ENCODE measurements at places on chromosomes 12 and 14.

DNA sequence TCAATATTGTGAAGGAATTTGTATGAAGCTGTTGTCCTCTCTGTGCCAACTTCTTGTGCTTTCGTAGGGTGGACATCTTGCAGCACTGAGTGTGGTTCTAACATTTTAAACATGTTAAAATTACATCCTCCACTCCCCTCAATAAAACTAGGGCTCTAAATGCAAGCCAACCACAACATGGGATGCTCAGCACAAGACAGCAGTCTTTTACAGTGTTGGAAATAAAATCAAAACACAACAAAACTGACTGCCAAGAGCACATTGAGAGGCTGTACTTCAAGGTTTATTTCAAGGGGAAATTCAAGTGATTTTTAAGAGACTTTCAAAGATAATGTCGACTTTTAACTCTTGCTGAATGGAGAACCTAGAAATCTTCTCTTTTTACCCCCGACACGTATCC lies 396.9 kb downstream of the TMTC2 start:
- DNase-seq: no peak

- no peak for DNase-seq
These were observed 80.5 kb downstream of the MED13L start for GRCh38 chr12:116196752-116197718.

DNA sequence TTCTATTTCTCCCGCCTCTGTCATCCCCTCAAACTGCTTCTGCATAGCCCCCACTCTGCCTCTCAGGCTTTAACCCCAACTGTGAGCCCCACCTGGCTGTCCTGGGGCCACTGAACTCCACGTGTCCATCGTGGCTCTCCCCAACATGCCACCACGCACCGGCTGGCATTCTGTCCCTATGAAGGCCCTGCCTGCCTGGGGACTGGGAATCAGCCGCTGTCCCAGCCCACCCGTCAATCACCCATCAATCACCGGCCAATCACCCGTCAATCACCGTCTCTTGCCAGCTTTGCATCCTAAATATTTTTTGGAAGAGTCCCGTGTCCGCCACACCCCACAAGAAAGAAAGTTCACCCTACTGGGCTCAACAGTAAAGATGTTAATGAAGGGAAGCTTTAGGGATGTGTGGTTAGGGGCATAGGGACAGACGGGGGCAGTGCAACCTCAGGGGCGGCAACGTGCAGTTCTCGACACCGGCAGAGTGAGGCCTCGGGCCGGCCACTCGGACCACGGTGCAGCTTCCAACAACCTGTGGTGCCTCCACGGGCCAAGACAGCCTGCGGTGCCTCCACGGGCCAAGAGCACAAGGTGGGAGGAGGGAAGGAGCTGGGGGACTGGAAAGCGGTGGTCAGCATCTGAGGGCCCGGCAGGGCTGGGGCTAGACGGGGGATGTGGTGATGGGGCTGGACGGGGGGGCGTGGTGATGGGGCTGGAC lies 85.6 kb downstream of the GALNT9 start:
- no peak for DNase-seq

DNA sequence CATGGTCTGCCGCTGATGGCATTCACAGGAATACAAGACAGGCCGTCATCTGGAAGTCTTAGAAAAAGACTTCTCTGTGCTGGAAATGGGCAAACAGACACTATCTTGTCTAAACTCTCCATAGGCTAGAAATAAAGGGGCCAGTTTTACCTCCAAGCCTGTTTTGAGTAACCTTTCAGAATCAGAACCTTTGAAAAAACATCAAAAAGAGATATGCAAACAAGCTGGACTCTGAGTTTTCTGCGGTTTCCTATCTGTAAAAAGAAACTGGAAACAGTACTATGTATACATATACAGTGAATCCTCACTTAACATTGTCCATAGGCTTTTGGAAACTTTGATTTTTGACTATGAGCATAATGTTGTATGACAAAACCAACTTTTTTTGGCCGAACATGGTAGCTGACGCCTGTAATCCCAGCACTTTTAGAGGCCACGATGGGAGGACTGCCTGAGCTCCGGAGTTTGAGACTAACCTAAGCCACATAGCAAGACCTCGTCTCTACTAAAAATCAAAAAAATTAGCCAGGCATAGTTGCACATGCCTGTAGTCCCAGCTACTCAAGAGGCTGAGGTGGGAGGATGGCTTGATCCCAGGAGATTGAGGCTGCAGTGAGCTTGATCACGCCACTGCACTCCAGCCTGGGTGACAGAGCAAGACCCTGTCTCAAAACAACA lies 92.9 kb upstream of the MAX start:
- no peak for DNase-seq

- DNase-seq: no peak
These were observed 156.1 kb downstream of the KICS2 start for GRCh38 chr12:64065881-64066451.

- DNase-seq: no peak
These were observed 142.0 kb downstream of the SEC23A start for GRCh38 chr14:38960946-38961531.

DNA sequence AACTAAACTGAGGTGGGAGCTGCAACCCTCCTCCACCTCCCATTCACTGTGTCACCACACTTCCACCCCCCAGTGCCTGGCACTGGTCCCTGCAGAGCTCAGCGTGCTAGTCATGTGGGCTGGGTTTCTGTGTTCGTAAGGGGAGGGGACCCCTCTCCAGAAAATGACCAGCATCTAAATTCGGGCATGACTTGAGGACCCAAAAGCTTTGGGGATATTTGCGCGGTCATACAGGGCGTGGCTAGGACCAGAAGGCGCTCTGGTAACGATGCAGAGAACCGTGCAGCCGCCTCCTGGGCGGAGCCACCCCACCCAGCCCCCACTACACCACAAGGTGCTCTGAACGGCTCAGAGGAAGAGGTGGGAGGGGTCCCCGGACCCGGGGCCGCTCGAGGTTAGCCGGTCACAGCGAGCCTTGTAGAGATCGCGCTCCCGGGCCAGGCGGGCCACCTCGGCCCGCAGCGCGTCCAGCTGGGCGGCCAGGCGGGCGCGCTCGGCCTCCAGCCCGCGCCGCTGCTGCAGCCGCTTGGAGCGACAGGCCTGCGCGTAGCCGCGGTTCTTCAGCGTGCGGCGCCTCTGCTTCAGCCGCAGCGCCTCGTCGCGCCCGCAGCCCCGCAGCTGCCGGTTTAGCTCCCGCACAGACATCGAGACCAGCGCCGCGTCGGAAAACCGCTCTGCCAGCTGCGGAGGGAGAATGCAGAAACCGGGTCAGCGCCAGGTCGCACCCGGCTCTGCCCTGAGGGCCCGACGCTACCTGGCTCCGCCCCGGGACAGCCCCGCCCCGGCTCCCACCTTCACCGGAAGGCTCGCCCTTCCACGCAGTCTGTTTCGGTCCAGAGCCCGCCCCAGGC lies 9.8 kb downstream of the CPNE6 start:
- peak; percentile 22 for DNase-seq

DNA sequence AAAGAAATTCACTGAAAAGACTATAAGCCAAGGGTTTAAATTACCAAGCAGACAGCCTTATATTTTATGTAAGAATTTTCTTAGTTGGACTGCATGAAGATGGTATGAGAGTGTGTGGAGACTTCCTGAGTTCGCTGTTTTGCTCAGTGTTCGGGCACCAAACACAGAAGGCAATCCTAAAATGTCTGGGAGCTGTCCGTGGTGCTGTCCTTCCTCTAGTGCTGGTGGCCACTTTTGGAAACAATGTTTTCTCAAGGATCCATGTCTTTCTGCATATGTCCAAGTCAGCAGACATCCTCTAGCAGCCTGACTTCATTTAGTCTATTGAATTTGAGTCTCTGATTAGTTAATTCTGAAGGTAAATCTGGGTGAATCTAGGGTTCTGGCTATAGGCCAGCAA lies 135.8 kb downstream of the SLC8A3 start:
- DNase-seq: no peak

GRCh38 chr14:76235628-76236027 lies 83.9 kb downstream of the GPATCH2L start:
- DNase-seq: no peak

GRCh38 chr14:85943192-85943591 lies 413.2 kb downstream of the FLRT2 start:
- peak; percentile 87 for DNase-seq

DNA sequence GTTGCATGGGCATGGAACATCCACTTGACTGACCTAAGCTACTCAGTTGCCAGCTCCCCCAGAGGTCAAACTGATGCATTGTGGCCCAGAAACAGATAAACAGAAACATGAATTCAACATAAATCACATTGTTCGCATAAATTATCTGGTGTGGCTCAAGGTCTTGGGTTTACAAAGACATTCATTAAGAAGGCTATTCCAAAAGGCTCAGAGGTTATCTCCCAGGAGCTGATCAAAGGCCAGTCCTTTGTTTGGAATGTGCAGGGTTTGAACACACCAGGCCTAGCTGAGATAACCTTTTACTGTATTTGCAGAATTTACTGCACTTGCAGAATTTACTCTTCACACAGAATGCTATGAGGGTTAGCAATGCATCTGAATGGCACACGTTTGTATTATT lies 96.4 kb upstream of the DCD start:
- no peak for DNase-seq

GRCh38 chr12:13371367-13371766 lies 174.8 kb downstream of the EMP1 start:
- DNase-seq: no peak

DNA sequence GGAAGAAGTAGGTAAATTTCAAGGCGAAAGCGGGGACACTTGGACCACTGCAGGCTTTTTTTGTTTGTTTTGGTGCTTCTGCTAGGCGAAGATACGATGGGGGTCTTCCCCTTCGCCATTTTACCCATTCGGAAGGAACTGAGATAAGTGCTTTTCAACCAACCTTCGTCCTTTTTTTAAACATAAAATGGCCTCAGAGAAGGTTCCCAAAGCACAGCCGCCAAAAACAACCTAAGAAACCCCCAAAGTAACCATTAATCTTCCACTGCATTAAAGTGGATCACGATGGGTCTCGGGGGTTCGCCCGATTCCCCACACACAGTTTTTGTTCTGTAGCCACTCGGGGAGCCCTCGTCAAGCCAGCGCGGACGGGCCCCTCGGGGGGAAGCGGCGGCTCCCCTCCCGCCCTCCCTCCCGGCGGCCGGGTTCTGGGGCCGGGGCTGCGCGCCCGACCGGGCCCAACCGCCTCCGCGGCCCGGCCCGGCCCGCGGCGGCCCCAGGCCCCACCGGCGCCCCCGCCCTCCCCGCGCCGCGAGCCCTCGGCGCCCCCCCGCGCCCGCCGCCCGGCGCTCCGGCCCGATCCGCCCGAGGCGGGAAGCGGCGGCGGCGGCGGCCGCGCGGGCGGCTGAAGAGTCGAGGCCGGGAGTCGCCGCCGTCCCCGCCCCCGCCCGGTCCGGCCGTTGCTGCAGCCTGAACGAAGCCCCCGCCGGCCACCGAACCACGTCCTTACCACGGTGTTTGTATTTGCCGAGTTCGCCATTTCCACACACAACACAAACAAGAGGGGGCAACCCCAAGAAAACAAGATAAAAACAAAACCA lies 790 bp downstream of the GTF2A1 start:
- DNase-seq: peak; percentile 57

- no peak for DNase-seq
These were observed 11.4 kb downstream of the AGAP2 start for GRCh38 chr12:57726884-57727757.

GRCh38 chr14:54776361-54777001 lies 126.1 kb downstream of the GCH1 start:
- peak; percentile 81 for DNase-seq

- DNase-seq: no peak
These were observed 61.9 kb downstream of the ESR2 start for GRCh38 chr14:64232095-64232838.

DNA sequence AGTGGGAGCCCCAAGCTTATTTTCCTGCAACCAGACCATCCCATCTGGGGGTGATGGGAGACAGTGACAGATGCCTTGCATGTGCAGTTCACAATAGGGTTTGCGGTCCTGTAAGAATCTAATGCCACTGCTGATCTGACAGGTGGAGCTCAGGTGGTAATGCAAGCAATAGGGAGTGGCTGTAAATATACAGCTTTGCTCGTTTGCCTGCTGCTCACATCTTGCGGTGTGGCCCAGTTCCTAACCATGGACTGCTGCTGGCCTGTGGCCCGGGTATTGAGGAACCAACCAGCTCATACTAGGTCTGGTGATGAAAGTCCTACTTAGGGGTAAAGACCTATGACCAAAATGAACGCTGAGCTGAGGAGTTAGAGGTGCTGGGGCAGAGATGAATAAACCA lies 36.1 kb upstream of the CCDC88C start:
- DNase-seq: no peak

DNA sequence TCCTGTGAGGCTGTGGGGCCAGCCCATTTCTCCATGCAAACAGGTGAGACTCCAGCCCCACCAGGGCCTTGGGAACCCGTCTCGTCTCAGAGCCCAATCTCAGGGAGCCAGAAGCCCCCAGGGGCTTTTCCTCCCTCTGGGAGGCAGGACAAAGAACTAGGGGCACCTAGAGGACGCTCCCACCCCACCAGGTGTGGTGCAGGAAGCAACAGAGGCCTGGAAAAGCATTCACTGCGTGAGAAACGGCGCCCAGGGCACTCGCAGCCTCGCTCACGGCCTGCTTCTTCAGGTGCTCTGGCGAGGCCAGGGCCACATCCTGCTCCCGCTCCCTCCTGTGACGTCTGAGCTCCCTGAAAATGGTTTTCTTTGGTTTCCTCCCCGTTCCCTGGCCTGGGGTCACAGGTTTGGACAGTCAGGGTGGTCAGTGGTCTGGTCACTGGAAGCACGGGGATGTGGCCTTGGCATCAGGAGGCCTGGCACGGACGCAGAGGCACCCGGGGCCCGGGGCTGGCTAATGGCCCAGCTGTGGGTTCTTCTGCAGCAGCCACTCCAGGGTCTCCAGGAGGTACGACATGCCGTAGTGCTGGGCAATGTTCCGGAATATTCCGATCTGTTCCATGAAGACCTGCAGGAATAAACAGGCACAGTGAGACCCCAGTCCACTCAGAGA lies 5.7 kb downstream of the P2RX2 start:
- DNase-seq: no peak

- peak; percentile 68 for DNase-seq
These were observed 8.1 kb upstream of the PPP1R1A start for GRCh38 chr12:54596526-54596946.

DNA sequence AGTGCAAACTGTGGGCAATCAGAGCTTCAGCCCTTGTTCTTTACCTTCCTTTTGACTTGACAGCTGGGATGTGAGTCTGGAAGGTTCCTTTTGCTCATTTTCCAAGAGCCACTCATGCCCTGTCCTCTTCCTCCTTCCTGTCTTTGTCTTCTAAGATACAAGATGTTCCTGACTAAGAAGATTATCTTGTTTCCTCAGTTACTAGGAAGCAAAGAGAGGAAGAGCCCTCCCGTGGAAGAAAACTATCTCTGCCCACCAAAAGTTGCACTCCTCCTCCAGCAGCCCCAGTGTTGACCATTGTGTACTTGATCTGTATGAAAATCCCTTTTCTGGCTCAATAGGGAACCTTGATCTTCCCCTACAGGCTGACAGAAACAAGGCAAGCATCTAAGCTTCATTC lies 138.0 kb downstream of the C12orf75 start:
- DNase-seq: no peak

DNA sequence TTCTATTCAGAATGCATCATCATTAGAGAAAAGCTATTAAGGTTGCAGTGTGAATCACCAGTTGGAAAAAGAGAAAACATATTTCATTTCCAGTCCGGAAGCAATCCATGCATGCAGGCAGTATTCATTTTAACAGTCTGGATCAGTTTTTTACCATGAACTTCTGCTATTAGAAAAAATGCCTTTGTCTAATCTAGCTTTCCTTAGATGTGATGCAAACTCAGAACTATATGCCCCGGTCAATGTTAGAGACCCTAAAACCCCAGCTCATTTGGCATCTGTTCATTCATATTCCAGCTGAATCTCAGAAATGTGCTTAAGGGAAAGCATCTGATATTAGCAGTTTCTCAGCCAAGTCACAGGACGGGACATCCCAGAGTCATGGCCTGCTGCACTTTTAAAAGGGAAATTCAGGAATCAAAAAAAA lies 8.5 kb downstream of the IRAK3 start:
- no peak for DNase-seq

GRCh38 chr14:93285044-93285443 lies 47.8 kb downstream of the BTBD7 start:
- DNase-seq: no peak
